ENCODE measurements at places on chromosomes 11 and 22. TPM values are rescaled to one million over a fixed set of nuclear protein-coding genes. Genes with fewer than 3 reads are reported as not detected.

SLC35E4 gene
- 8.2 TPM for total RNA-seq

GRCh38 chr11:111672949-111673348 is 70.7 kb downstream of the SIK2 start:
- DNase-seq = no peak

- DNase-seq = no peak
Observed at GRCh38 chr11:27545946-27546345, 39.4 kb upstream of the LIN7C start.

DNA sequence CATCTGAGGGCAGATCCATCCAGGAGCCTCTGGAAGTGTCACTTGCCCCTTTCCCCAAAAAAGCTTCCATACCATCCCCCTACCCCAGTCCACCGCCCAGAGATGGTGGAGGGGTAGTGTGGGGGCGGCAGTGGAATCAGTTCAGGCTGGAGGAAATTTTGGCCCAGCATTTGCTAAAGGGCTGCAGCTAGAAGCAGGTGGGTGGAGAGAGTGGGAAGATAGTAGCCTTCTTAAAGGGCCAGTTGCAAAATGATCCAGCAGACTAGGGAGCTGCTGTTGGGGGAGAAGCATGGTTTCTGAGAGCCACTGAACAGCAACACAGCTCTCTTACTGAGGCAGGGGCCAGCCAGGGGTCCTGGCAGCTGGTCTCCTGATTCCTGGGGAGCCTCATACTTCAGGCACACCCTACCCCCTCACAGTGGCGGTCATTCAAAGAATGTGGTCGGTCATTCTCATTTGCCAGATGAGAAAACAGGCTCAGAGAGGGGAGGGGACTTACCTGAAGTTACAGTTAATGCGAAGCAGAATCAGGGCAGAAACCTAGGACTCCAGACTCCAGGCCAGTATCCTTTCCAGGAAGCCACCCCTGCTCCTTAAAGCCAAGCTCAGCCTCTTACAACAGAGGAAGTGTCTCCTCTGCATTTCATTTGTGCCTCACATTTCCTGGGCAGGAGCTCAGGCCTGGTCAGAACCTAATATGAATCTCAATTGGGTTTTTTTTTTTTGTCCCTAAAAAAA is 5.4 kb downstream of the SEC14L2 start:
- DNase-seq = no peak

MS4A6A gene
- not detected for total RNA-seq

TRIM49D1 gene
- total RNA-seq = not detected

OR52A5 gene
- total RNA-seq = not detected

DNA sequence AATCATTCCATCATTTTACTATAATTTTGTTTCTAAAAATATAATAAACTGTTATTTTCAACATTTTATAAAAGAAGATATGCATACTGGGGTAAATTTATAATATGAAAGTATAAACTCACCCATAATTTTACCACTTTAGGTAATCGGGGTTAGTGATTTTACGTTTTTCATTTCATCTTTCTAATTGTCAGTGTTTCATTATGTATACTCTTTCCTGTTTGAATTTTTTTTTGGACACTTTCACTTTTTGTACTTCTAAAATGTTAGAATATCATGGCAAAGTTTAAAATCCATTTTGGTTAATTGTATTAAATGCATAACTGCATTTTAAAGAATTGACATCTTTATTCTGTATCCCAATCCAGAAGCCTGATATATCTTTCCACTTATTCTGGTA is 115.8 kb downstream of the METTL15 start:
- no peak for DNase-seq

HTR3A gene
- not detected for total RNA-seq
